RPMI8226 (cell line): ENCODE measurements at places on chromosomes 7 and 10.

GRCh38 chr7:107538001-107538400 is 25.7 kb downstream of the COG5 start:
- DNase-seq = no peak

DNA sequence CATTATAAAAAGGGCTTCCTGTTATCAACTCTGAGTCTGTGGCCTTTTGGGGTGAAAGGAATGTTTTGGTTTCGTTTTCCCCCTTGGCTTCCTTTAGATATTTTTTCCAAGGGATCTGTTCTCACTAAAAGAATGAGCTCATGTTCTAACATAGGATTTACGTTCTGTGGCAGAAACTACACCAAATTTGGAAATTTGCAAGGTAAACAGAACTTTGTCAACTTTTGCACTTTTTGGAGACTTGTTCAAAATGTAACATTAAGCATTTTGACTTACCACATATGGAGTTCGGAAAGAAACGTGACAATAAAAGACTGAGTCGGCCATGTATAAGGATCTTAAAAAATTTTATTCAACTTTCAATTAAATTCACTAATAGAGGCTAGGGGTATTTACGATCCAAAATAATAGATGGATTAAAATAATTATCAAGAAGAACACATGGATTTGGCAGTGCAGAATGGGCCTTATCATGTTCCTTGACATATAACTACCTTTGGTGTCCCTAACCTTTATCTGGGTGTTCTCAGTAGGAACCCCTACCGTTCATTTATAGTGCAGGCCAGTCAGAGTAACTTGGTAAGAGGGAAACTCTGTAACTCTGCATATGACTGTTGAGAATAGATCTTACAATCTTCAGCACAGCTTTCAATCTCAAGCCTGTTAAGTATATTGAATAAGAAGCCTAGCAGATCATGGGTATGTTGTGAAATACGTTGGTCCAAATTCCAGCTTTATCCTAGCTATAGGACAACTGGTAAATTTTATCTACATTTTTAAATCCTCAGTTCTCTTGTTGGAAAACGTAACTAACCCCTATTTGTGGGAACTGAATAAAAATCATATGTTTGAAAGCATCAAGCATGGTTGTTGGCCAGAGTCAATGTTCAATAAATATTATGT is 11.8 kb downstream of the CPED1 start:
- peak; percentile 48 for DNase-seq

GRCh38 chr7:103348452-103348851 is 1.0 kb downstream of the PSMC2 start:
- peak; percentile 18 for DNase-seq

DNA sequence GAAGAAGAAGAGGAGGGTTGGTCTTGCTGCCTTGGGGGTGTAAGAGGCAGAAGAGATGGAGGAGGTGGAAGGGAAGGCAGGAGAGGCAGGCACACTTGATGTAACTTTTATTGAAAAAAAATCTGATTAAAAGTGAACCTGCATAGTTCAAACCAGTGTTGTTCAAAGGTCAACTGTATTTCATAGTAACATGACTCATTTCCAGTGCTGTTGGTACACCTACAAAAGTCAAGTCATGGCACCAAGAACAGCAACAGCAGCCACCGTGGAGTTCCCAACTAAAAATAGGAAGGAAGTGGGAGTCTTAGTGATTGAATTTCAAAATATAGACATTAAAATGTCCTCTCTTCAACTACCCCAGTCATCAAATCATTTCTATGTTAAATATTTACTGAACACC is 88.5 kb downstream of the CTNNA3 start:
- no peak for DNase-seq

DNA sequence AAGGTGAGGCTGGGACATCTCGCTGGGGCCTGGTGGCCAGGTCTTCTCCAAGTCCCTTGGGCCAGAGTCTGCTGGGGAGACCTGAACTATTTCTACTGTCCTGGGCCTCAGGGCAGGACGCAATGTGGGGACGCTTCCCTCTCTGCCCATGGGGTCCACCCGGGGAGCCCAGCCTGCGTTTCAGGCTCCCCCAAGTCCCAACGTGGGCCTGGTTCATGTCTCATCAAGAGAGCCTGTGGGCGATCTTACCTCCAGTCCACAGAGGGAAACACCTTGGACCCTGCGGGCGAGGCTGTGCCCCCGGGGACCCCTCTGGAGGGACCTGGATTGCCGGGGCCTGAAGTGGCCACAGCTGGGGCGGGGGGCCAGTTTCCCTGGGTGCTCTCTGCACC is 91.7 kb downstream of the DNAJB6 start:
- no peak for DNase-seq
